SK-N-DZ (cell line): ENCODE measurements at places on chromosomes 12 and 14.
A peak's percentile ranks its signal among the peaks of the same experiment; 100 is the strongest.

DNA sequence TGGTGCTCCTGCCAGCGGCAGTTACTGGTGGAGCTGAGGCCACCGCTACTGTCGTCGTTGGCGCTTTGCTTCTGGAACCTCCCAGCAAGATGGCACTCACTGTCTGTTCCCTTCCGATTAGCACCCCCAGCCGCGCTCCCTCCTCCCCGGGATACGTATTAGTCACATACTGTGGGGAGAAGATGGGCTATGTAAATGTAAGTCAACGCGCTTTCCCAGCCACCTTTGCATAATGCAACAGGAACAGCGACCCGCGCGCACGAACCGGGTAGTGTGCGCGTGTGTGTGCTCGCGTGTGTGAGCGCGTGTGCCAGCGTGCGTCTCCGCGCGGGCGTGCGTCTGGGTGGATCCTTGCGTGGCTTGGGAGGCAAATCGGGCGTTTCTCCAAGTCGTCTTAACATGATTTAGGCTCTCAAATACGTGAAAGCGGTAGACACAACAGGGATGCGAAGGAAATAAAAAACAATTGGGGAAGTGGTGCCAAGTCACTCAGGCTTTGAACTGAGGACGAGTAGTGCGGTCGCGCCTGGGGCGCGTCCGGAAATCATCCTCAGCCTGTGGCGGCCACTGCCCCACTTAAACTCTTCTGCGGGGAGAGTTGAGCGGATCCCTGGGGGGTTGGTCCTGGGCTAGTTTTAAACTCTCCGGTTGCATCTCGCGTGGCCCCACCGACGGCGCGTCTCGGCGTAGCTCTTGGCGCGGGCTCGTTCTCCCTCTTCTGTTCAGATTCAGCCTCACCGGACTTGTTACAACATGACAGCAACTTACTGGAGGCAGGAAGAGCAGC lies 1.8 kb downstream of the FLRT2 start:
- peak; percentile 76 for DNase-seq

DNA sequence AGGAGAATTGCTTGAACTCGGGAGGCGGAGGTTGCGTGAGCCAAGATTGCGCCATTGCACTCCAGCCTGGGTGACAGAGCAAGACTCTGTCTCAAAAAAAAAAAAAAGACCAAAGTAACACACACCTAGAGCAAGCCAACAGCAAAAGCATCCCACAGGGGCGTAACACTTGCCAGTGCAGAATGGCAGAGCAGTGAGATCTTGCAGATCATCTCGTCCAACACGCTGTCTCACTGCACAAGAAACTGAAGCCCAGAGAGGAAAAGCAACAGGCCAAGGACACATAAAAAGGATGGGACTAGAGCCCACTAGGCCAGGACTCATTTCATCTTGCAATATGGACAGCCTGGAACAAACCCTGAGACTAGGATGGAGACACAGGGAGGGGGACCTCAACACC lies 12.7 kb upstream of the KRT78 start:
- no peak for DNase-seq

GRCh38 chr12:108832730-108833354 lies 24.5 kb downstream of the SSH1 start:
- DNase-seq: no peak

DNA sequence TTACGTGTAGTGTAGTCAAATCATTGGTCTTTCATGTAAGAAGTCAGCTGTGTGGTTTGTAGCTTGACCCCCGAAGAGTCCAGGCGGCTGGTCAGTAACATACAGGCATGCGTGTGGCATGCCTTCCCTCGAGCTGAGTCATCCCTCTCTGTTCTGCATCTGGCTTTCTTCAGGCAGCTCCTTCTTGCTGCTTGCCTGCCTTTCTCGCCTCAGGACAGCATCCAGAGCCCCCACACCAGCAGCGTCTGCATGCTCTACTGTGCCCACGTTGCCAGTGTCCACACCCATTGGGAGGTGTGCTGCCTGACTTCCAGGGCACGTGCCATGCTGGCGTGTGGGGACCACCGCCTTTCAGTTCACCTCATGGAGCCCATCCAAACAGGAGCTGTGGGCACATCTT lies 96.8 kb downstream of the EP400 start:
- DNase-seq: peak; percentile 45

GRCh38 chr14:90547968-90548367 lies 151.1 kb downstream of the CALM1 start:
- DNase-seq: no peak

- no peak for DNase-seq
Observed at GRCh38 chr12:32820376-32820931, 64.8 kb upstream of the YARS2 start.

DNA sequence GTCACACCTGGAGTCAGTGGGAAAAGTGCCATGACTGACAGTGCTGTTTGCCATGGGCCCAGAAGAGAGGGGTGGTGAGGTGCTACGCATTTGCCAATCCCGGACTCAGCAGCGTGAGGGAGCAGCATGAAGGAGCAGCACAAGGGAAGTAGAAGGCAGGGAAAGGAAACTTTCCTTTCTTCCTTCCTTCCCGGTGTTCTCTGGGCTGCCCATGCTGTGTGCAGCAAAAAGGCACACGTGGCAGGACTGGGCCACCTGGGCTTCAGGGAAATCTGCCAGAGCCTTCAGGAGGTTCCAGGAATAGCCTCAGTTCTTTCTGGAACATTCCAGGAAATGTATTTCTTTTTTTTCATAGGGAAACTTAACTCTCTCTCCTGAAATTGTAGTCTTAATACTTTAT lies 23.0 kb downstream of the TRIM9 start:
- DNase-seq: no peak
